ENCODE measurements at places on chromosomes 11 and 22. TPM values are rescaled to one million over a fixed set of nuclear protein-coding genes. Genes with fewer than 3 reads are reported as not detected.

ASPHD2 gene
- 8.6 TPM for polyA plus RNA-seq

POTEH gene
- polyA plus RNA-seq = not detected

MUC2 gene
- not detected for polyA plus RNA-seq

KIAA1671 gene
- polyA plus RNA-seq = not detected

RTN4R gene
- not detected for polyA plus RNA-seq

SAA2 gene
- polyA plus RNA-seq = not detected

APOA1 gene
- not detected for polyA plus RNA-seq

TMPRSS6 gene
- not detected for polyA plus RNA-seq

GUCY1A2 gene
- not detected for polyA plus RNA-seq

OR8G5 gene
- not detected for polyA plus RNA-seq

TBC1D22A gene
- 47.2 TPM for polyA plus RNA-seq

SAA4 gene
- polyA plus RNA-seq = not detected

GAS2L1 gene
- polyA plus RNA-seq = 1.2 TPM

PARVA gene
- not detected for polyA plus RNA-seq

PRG2 gene
- not detected for polyA plus RNA-seq

IFTAP gene
- 2.9 TPM for polyA plus RNA-seq

PKP3 gene
- polyA plus RNA-seq = 0.13 TPM

TBX1 gene
- polyA plus RNA-seq = not detected

ANKK1 gene
- not detected for polyA plus RNA-seq

YWHAH gene
- 41.9 TPM for polyA plus RNA-seq

FGF3 gene
- polyA plus RNA-seq = not detected

TMEM109 gene
- 286 TPM for polyA plus RNA-seq

OSM gene
- 1.6 TPM for polyA plus RNA-seq

DEFB131B gene
- polyA plus RNA-seq = not detected

OR52A1 gene
- not detected for polyA plus RNA-seq

OOSP1 gene
- not detected for polyA plus RNA-seq

NAALADL1 gene
- polyA plus RNA-seq = 19.4 TPM

FXYD6 gene
- not detected for polyA plus RNA-seq

KRTAP5-1 gene
- not detected for polyA plus RNA-seq

CAPN5 gene
- polyA plus RNA-seq = not detected

TCP11L1 gene
- polyA plus RNA-seq = 8.4 TPM

SEPTIN5 gene
- polyA plus RNA-seq = 0.81 TPM

HSPB2 gene
- not detected for polyA plus RNA-seq

HTR3A gene
- polyA plus RNA-seq = 6.7 TPM

CASP1 gene
- polyA plus RNA-seq = 72.0 TPM

NFAM1 gene
- polyA plus RNA-seq = 0.47 TPM

SMIM35 gene
- 2.0 TPM for polyA plus RNA-seq

SHANK3 gene
- not detected for polyA plus RNA-seq

GRIA4 gene
- polyA plus RNA-seq = not detected

AGBL2 gene
- 14.6 TPM for polyA plus RNA-seq

IL18 gene
- polyA plus RNA-seq = 0.54 TPM

RBM7 gene
- polyA plus RNA-seq = 56.4 TPM

SEPTIN3 gene
- not detected for polyA plus RNA-seq

MMP12 gene
- not detected for polyA plus RNA-seq

OR2AG2 gene
- polyA plus RNA-seq = not detected

ESAM gene
- 25.3 TPM for polyA plus RNA-seq

PRSS23 gene
- not detected for polyA plus RNA-seq

PIH1D2 gene
- not detected for polyA plus RNA-seq

NXPE1 gene
- polyA plus RNA-seq = not detected

SLC5A1 gene
- polyA plus RNA-seq = not detected

SCGB2A2 gene
- not detected for polyA plus RNA-seq

LARGE1 gene
- polyA plus RNA-seq = 6.2 TPM

PRG3 gene
- not detected for polyA plus RNA-seq

OR52R1 gene
- polyA plus RNA-seq = not detected

ENTHD1 gene
- polyA plus RNA-seq = not detected

OR5B2 gene
- polyA plus RNA-seq = not detected

EXPH5 gene
- polyA plus RNA-seq = 0.31 TPM
